ENCODE measurements at places on chromosomes 16 and 17. TPM values are rescaled to one million over a fixed set of nuclear protein-coding genes. Genes with fewer than 3 reads are reported as not detected.

- no peak for DNase-seq
Measured at GRCh38 chr16:57043248-57043647, 49.1 kb upstream of the CPNE2 start.

GRCh38 chr16:30929167-30929566 is 5.8 kb downstream of the FBXL19 start:
- DNase-seq = no peak

MILR1 gene
- total RNA-seq = 0.33 TPM

TLCD3B gene
- total RNA-seq = 0.13 TPM

DNA sequence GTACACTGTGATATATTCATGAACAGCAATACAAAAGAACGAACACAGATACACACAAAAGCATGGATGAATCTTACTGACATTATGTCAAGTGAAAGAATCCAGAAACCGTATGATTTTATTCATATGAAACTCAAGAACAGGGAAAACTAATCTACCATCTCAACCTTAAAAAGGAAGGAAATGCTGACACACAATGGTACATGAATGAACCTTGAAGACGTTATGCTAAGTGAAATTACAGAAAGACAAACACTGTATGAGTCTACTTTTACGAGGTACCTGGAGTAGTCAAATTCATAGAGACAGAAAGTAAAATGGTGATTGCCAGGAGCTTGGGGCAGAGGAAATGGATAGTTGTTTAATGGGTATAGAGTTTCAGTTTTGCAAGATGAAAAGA is 8.7 kb upstream of the PRKCB start:
- no peak for DNase-seq

DNA sequence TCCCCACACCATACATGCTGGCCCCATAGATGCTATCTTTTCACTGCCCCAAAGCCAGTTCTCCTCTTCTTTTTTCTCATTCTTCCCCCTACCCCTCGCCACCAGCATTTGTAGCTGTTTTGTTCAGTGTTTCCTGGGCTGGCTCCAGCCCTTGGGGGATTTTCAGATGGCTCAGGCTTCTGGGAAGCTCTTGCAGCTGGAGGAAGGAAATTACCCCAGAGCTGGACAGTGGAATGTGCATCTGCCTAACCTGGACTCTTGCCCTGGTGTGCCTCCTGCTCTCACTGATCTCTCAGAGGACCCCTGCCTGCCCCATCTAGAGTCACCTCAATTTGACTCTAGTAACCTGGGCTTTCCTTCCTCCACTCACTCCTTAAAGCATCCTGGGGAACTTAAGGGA is 82.8 kb downstream of the MYH13 start:
- DNase-seq = no peak

KRT13 gene
- total RNA-seq = not detected

SYNGR3 gene
- total RNA-seq = 0.30 TPM

TNFRSF17 gene
- total RNA-seq = 0.55 TPM

MPV17L gene
- total RNA-seq = 14.6 TPM

DNA sequence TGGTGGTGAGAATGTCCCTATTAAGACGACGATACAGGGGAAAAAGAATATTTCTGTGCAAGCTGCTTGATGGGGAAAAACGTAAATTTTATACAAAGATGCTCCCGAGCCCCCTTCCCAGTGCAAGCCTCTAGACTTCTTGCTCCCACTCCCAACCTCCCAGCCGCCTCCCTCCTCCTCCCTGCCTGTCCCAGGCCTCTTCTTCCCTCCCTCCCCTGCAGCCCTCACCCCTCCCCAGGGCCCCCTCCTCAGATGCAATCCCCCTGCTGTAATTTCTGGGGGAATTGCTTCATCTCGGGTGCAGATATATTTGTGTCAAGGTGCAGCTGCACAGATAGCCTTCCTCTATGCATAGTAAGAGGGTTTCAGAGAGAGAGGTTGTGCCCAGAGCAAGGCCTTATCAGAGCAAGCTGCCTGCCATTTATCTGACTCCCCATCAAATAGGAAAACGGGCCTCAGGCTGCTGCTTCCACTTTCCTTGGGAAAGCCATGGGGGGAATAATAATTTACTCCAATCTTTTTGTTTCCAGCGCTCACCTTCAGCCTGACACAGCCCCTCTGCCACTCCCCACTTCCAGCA is 47.4 kb upstream of the LHX1 start:
- no peak for DNase-seq

DNA sequence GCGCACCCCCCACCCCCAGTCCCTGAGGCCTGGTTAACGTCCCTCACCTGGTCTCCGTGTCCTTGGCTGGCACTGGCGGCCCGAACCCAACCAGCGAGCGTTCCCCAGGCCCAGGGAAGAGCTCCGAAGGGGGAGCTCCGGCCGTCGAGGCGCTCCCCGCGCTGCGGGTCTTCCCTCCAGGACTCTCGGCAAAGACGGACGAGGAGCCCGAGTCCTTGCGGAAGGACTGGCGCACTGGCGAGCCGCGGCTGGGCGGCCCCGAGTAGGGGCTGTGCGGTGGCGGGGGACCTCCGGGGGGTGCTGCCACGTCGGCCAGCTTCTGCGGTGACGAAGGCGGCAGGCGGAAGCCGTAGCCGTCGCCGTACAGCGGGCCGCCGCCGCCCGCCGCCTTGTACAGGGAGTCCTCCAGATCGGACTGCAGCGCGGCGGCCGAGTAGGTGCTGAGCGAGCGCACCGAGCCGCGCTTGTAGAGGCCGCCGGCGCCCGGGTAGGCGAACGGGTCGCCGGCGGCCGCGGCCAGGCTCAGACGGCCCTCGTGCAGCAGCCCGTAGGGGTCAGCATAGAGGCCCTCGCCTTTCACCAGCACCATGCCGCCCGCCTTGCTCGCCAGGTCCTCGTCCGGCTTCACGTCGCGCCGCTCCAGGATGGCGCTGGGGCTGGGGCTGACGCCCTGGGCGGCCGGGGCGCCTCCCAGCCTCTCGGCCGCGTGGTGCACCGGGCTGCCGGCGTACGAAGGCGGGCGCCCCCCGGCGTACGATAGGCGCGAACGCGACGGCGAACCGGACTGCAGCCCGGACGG is 44.1 kb downstream of the SRCIN1 start:
- DNase-seq = no peak

GRCh38 chr17:79261355-79262072 is 186.9 kb downstream of the ENGASE start:
- DNase-seq = no peak

GRCh38 chr17:47165137-47165536 is 24.0 kb downstream of the CDC27 start:
- DNase-seq = no peak

KRTAP3-2 gene
- total RNA-seq = not detected

GRCh38 chr17:1299552-1300370 is 20.3 kb downstream of the TRARG1 start:
- no peak for DNase-seq

GRCh38 chr17:73791631-73792030 is 147.4 kb upstream of the SDK2 start:
- no peak for DNase-seq

CYLD gene
- total RNA-seq = 14.4 TPM

GRCh38 chr17:48726916-48727286 is 1.6 kb downstream of the HOXB13 start:
- DNase-seq = no peak

- DNase-seq = no peak
Measured at GRCh38 chr17:31198026-31198425, 99.0 kb downstream of the OMG start.

DNA sequence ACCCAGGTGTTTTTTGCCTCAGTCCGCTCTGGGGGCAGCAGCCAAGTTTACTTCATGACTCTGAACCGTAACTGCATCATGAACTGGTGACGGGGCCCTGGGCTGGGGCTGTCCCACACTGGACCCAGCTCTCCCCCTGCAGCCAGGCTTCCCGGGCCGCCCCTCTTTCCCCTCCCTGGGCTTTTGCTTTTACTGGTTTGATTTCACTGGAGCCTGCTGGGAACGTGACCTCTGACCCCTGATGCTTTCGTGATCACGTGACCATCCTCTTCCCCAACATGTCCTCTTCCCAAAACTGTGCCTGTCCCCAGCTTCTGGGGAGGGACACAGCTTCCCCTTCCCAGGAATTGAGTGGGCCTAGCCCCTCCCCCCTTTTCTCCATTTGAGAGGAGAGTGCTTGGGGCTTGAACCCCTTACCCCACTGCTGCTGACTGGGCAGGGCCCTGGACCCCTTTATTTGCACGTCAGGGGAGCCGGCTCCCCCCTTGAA is 2.1 kb upstream of the C17orf107 start:
- DNase-seq = no peak

ADAD2 gene
- total RNA-seq = not detected

DNA sequence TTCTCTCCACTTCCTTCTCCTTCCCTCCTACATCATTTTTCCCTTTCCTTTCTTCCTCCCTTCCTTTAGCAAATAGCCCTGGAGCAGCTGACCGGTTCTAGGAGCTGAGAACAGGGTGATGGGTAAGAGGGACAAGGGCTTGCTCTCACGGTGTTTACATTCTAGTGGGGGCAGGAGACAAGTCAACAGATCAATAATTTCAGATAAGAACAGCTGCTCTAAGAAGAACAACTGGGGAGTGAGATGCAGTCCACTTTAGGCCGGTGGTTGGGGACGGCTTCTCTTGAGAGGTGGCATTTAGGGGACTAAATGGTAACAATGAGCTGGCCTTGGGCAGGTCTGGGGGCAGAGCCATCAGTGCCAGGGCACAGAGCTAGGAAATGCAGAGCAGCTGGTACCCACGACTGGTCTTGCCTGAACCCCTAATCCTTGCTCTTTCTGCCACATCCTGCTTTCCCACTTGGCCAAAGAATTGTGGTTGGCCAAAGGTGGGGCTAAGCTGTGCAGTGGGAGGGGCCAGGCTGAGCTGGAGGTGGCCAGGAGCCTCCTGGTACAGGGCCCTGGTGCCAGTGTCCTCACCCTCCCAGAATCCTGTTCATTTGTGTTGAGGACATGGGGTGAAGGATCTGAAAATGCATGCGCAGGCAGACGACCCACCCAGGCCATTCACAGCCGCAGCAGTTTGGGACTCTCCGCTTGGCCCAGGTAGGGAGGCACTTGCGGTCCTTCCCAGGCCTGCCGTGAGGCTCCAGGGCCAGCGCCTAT is 17.7 kb downstream of the CBX4 start:
- no peak for DNase-seq

- DNase-seq = no peak
Measured at GRCh38 chr17:29079887-29080286, 36.9 kb downstream of the PIPOX start.

DNA sequence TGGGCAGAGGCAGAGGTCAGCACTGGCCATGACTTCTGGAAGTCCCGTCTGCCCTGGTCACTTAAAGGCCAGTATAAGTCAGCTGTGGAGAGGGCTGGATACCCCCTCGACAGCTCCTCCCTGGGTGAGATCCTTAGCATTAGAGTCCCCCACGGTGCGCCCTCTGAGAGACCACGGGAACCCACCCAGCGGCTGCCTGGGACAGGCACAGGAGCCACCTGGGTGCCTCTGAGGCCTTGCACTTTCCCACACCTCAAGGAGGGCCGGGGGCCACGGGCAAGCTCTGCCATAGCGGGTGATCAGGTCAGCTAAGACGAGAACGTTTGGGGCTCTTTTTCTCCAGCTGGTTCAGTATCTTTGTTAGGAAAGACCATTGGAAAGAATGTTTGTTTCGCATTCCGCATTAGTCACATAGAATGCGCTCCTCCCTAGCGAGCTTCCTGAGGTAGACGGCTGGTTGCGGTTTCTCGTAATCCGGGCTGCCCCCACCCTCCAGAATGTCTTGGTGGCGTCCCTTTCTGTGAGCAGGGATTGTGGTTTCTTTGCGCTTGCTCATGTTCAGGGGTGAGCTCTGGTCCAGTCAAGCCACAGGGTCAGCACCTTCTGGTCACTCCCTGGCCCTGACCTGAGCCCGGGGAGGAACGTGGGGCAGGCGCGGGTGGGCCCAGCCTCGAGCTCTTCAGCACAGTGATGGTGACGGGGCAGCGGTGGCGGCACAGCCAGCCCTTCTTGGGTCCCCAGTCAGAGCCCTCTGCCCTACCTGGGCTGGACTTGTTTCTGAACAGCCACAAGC is 25.2 kb downstream of the NME3 start:
- DNase-seq = no peak

DNA sequence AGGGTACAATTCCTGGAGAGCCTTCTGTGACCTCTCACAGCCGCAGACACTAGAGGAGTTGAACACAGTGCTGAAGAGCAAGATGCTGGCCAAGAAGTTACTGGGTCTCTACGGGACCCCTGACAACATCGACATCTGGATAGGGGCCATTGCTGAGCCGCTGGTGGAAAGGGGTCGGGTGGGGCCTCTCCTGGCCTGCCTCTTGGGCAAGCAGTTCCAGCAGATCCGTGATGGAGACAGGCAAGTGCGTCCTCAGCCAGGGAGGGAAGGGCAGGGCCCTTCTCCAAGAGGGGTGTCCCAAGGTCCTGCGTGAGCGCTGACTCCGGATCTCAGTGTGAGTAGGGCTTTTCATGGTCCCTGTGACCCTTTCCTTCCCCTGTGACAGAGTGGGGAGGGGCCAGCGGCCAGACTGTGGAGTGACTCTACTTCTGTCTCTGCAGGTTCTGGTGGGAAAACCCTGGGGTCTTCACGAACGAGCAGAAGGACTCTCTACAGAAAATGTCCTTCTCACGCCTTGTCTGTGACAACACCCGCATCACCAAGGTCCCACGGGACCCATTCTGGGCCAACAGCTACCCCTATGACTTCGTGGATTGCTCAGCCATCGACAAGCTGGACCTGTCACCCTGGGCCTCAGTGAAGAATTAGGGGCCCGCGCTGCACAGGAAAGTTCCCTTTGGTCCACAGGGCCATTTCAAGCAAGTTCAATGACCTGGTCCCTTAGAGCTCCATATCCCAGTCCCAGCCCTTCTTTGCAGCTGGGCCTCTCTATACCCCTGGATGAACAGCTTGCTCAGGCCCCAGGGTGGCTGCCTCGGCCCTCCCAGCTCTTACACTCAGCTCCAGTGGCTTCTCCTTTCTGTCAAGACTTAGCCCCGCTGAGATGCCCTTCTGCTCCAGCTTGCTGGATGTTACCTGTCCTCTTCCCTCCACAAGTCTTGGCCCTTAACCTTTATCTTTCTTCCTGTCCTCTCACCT is 13.1 kb downstream of the MPO start:
- peak; percentile 39 for DNase-seq

DNA sequence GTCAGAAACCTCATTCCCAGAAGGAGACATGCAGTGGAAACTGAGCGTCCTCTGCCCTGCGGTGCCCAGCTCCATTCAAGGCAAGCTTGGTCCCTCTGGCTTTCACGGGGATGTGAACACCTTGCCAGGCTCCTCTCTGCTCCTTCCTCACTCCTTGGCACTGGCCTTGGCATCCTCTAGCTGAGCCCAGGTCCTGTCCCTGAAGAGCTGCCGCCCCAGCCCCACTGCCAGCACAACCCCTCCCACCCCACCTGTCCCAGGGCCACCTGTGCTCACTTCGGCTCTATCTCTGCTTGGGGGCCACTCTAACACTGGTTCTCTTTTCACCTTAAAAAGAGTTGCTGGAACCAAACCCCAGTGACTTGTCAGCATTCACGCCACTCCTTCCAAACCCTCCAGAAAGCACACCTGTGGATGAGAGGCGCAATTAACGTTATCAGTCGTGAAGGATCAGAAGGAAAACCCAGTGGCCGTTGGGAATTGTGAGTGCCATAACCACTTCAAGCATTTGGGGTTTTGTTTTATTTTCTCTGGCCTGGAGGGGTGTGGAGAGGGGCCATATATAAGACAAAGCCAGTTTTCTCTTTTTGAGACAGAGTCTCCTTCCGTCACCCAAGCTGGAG is 103.7 kb downstream of the AXIN2 start:
- no peak for DNase-seq

HIGD1B gene
- total RNA-seq = not detected
